ENCODE measurements at places on chromosomes 11 and 22.

- DNase-seq: no peak
Measured at GRCh38 chr22:40388231-40388630, 17.8 kb downstream of the SGSM3 start.

DNA sequence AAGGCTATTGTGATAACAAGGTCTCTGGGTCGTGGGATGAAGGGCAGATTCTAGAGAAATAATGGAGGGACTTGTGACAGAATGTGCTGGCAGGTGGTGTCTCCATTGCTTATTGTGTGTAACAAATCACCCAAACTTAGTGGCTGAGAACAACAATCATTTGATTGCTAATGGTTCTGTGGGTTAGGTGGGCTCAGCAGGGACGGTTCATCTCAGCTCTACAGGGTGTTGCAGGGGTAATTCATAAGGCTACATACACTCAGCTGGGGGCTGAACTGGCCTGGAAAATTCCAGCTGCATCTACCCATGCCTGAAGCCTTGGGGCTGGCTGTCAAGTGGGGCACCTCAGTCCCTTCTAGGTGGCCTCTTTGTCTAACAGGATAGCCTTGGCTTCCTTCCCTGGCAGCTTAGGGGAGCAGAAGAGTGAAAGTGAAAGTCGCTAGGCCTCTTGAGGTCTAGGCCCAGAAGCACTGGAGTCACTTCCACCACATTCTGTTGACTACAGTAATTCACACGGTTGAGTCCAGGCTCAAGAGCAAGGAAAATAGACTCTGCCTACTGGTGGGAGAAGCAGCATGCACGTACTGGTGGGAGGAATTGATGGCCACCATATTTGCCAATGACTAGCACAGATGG lies 308.9 kb downstream of the MN1 start:
- no peak for DNase-seq

GRCh38 chr11:70780246-70780535 lies 381.9 kb downstream of the CTTN start:
- no peak for DNase-seq

DNA sequence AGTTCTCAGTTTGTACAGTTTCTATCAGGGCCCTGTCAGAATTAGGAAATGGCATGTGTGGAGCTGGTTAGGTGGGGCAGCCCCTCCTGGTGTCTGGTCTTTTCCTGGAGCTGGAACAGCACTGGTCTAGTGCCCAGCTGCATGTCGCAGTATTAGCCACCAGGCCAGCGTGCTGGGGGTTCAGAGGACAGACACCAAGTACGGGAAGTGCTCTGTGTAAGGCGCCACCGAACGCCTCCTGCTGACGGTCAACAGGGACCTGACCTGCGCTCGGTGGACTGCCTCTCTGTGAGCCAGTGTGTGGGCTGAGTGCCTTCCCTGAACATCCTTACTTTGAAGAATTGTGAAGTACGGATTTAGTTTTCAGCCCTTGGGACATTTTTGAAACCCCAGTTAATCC lies 33.9 kb downstream of the AP2A2 start:
- DNase-seq: no peak

DNA sequence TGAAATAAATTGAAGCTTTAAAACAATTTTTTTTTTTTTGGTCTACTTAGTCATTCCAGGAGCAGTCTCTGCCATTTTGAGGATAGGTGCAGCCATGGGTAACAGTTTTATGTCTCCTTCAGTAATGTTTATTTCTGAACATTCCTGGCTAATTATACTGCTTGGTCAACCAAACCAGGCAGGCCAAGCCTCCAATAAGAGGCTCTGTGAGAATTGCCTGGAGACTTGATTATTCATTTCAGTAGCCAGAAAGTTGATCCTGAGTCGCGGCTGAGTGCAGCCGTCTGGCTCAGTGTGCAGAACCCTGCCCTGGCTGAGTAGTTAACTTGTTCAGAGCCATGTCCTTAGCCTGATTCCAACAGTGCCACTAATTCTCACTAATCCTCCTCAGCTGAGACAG lies 364.0 kb upstream of the FAT3 start:
- no peak for DNase-seq

GRCh38 chr11:71255323-71255722 lies 2.9 kb upstream of the SHANK2 start:
- DNase-seq: no peak

GRCh38 chr11:79040348-79040747 lies 400.5 kb downstream of the TENM4 start:
- no peak for DNase-seq

GRCh38 chr11:34960277-34960676 lies 43.9 kb downstream of the PDHX start:
- no peak for DNase-seq

- no peak for DNase-seq
Measured at GRCh38 chr11:68043349-68044144, 4.7 kb downstream of the TCIRG1 start.
